Activated CD4-positive, alpha-beta T cell treated with anti-CD3 and anti-CD28 coated beads, Interleukin-2, amount 10 ng/mL, durations not matched to agents 24 days and 14 days (primary cell): ENCODE measurements at places on chromosomes 1 and 21. TPM values are rescaled to one million over a fixed set of nuclear protein-coding genes. Genes with fewer than 3 reads are reported as not detected.

DNA sequence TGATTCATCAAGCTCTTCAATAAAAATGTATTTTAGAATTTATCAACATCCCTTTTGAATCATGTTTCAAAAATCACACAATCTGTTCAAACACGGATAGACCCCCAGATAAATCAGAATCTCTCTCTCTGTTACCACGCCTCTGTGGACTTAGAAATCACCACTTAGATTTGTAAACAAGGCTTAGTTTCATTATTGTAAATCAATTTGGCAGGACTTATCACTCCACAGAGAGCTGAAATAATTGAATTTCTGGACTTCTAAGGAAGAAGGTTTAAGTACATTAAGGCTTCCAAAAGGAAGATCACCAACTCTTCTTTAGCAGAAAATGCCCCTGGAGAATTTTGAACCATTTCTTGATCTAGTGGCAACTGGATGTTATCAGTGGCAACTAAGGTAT lies 100.4 kb downstream of the APP start:
- peak overlapping the region; percentile 83 for H3K4me3 ChIP-seq
- no peak for DNase-seq
- H3K27ac ChIP-seq = no peak overlapping the region
- H3K36me3 ChIP-seq = no peaks in the 10 kb centered on the region

GRCh38 chr1:52852854-52853253 lies 10.3 kb downstream of the ZYG11A start:
- no peak overlapping the region for H3K4me3 ChIP-seq
- no peak overlapping the region for H3K27ac ChIP-seq
- no peaks in the 10 kb centered on the region for H3K36me3 ChIP-seq
- DNase-seq = no peak
- H3K4me1 ChIP-seq = no peaks in the 10 kb centered on the region

GRCh38 chr1:224747578-224747977 lies 131.5 kb downstream of the CNIH3 start:
- no peaks in the 10 kb centered on the region for H3K36me3 ChIP-seq
- H3K27me3 ChIP-seq = peaks cover 4% of the 10 kb centered on the region
- no peak overlapping the region for H3K27ac ChIP-seq
- no peak overlapping the region for H3K4me3 ChIP-seq
- no peak for DNase-seq
- peaks cover 15% of the 10 kb centered on the region for H3K4me1 ChIP-seq

DNA sequence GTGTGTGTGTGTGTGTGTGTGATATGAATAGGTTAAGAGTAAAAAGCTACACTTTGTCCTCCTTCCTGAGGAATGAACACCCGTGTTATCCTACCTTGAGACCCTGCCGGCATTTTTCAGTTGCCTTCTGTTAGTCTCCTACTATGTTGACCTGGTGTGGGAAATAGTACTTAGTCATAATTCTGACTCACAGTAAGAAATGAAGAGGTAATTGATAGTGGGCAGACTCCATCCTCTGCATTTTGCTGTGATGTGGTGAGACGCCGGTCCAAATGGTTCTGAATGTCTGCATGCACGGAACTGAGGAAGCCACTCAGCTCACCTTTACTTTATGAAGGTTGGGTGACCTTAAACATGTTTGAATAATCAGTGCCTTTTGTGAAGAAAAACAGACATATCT lies 12.6 kb downstream of the CD101 start:
- no peaks in the 10 kb centered on the region for H3K27me3 ChIP-seq
- no peak overlapping the region for H3K27ac ChIP-seq
- H3K4me3 ChIP-seq = peak overlapping the region; percentile 1
- no peaks in the 10 kb centered on the region for H3K36me3 ChIP-seq
- peaks cover 35% of the 10 kb centered on the region for H3K4me1 ChIP-seq
- no peak for DNase-seq

- H3K27me3 ChIP-seq = no peaks in the 10 kb centered on the region
- no peak overlapping the region for H3K27ac ChIP-seq
- no peak for DNase-seq
- no peak overlapping the region for H3K4me3 ChIP-seq
- H3K4me1 ChIP-seq = no peaks in the 10 kb centered on the region
- no peaks in the 10 kb centered on the region for H3K36me3 ChIP-seq
Measured at GRCh38 chr1:7108251-7108650, 323.0 kb downstream of the CAMTA1 start.

DNA sequence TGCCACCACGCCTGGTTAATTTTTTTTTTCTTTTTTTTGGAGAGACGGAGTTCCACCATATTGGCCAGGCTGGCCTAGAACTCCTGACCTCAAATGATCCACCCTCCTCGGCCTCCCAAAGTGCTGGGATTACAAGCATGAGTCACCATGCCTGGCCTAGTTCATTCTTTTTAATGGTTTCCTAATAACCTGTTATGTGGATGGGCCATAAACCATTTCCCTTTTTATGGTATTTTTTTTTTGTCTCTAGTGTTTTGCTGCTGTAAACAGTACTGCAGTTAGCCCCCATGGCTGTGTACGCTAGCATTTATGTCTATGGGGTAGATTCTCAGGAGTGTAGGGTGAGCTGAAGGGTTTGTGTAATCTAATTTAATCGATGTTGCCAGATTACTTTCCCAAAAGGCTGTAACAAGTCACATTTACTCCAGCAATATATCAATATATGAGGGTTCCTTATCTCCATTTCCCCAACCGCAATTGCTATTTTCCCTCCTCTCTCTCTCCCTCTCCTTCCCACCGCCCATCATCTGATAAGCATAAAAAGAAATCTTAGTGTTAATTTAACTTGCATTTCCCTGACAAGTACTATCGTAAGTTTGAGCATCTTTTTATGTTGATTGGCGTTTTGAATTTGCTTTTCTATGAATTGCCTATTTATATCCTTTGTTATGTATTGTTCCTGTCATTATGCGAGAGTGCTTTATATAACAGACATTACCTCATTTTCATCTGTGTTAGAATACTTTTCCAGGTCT lies 28.7 kb downstream of the RCSD1 start:
- H3K4me3 ChIP-seq = no peak overlapping the region
- H3K27me3 ChIP-seq = no peaks in the 10 kb centered on the region
- peak overlapping the region; percentile 32 for H3K27ac ChIP-seq
- H3K36me3 ChIP-seq = peaks cover 56% of the 10 kb centered on the region
- no peak for DNase-seq

- DNase-seq = no peak
- no peak overlapping the region for H3K27ac ChIP-seq
- no peak overlapping the region for H3K4me3 ChIP-seq
- no peaks in the 10 kb centered on the region for H3K36me3 ChIP-seq
Measured at GRCh38 chr1:218880484-218881060, 293.1 kb upstream of the LYPLAL1 start.

DNA sequence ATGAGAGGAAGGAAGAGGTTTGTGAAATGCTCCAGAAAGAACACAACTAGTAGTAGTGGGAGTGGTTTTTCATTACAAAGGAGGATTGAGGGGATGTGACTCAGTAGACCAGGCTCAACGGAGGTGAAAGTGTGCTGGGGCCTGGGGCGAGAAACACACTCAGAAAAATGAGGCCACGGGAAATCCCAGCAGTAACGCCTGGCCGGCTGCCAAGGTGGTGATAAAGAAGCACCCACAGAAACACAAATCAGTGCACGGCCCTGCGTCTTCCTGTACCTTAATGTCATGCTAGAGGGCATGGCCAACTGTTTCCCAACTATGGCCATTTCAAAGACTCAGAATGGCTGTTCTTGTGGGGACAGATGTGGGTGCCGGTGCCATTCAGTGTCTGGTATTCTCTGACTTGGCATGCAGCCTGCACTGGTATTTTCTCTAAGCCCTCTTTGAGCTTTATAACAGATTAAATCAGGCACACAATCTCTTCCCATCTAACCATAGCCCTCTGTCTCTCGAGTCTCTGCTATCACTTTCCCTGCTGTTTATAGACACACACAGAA lies 38.2 kb downstream of the URB2 start:
- DNase-seq = peak; percentile 80
- peaks cover 38% of the 10 kb centered on the region for H3K36me3 ChIP-seq
- no peak overlapping the region for H3K27ac ChIP-seq
- no peak overlapping the region for H3K4me3 ChIP-seq
- no peaks in the 10 kb centered on the region for H3K27me3 ChIP-seq

DNA sequence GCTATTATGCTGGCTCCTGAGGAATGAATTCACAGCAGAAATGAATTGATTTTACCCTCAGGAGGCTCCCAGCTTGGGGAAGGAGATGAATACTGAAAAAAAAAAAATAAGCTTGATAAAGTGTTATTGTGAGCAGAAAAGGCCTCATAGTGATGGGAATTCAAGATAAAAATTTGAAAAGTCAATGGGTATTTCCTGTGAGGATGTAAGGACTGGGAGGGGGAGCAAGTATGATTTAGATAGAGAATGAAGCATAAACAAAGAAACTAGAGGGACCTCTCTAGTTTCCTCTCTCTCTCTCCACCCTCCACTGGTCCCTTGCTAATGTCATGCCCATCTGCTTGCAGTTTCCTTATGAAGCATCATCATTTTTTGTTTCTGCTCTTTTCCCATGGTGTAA lies 439.0 kb upstream of the PLXNA2 start:
- no peak for DNase-seq
- no peak overlapping the region for H3K27ac ChIP-seq
- H3K27me3 ChIP-seq = peaks cover 2% of the 10 kb centered on the region
- no peaks in the 10 kb centered on the region for H3K36me3 ChIP-seq
- no peaks in the 10 kb centered on the region for H3K4me1 ChIP-seq

GRCh38 chr1:224631462-224632115 lies 15.5 kb downstream of the CNIH3 start:
- no peak overlapping the region for H3K27ac ChIP-seq
- H3K4me1 ChIP-seq = peaks cover 2% of the 10 kb centered on the region
- peaks cover 17% of the 10 kb centered on the region for H3K27me3 ChIP-seq
- H3K4me3 ChIP-seq = no peak overlapping the region

DNA sequence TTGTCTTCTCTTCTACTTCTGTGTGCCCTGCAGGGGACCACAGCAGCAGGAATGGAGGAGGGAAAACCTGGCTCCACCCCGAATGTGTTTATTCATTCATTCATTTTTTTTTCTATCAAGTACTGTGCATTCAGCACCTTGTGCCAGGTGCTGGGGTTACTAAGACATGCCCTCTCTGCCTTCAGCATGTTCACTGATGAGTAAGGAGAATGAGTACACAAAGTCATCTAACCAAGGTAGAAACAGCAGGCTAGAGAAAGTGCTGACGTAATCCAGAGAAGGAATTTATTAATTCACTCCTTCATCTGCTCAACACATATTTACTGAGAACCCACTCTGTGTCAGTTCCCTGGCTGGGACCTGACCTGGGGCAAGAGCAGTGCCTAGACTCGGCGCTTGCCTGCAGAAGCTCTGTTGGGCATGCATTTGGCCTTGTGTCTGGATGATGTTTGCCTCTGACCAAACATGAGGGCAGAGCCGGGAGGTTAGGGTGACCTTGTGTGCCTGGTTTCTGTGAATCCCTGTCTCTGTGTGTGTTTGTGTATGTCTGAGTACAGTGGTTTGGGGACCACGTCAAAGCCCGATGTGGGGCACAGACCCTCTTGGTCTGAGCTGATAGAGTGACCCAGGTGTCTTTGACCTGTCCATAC lies 3.3 kb upstream of the MYOG start:
- no peak overlapping the region for H3K4me3 ChIP-seq
- no peak overlapping the region for H3K27ac ChIP-seq
- H3K36me3 ChIP-seq = no peaks in the 10 kb centered on the region
- peaks cover 19% of the 10 kb centered on the region for H3K27me3 ChIP-seq

DNA sequence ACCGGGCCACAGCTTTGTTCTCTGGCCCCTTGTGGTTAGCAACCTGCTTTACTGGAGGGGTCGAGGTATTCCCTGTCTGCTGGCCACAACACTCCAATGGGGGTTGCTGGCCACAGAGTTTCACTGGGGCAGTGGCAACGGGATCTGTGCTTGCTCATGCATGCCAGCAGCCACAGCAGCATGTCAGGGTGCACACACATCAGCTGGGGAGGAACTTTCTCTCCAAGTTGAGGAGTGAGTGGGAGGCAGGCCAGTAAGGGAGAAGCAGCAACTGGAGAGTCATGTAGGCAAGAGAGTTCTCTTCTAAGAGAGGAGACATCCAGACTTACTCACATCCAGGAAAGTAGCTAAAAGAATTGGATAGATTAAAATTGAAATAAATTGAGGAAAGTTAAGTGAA lies 38.0 kb downstream of the SAMD13 start:
- peaks cover 6% of the 10 kb centered on the region for H3K27me3 ChIP-seq
- no peak overlapping the region for H3K27ac ChIP-seq
- DNase-seq = no peak

DNA sequence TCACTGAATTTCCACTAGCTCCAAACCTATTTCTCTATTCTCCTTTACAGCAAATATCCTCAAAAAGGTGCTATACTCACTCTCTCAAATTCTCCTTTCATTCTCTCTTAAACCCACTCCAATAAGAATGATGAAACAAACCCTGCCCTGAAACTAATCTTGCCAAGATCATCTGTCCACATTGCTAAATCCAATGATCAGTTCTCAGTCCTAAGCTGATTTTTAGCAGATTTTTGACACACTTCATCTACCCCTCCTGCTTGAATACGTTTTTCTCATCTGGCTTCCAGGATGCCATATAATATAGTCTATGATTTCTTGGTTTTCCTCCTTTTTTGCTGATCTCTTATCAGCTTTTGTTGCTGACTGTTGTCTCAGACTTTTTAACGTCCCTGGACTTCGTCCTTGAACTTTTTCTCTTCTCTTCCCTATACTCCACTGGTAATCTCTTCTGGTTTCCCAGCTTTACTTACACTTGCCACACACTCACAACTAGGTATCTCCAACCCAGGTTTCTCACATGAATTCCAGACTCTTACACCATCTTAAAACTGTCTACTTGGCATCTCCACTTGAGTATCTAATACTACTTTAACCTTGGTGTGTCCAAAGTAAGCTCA lies 35.3 kb downstream of the RERE start:
- no peak overlapping the region for H3K4me3 ChIP-seq
- no peak for DNase-seq
- no peaks in the 10 kb centered on the region for H3K27me3 ChIP-seq

- H3K4me1 ChIP-seq = peaks cover 72% of the 10 kb centered on the region
- no peaks in the 10 kb centered on the region for H3K27me3 ChIP-seq
- peaks cover 48% of the 10 kb centered on the region for H3K36me3 ChIP-seq
- H3K4me3 ChIP-seq = peak overlapping the region; percentile 100
- DNase-seq = no peak
Measured at GRCh38 chr1:12170263-12170671, 3.5 kb downstream of the TNFRSF1B start.

DNA sequence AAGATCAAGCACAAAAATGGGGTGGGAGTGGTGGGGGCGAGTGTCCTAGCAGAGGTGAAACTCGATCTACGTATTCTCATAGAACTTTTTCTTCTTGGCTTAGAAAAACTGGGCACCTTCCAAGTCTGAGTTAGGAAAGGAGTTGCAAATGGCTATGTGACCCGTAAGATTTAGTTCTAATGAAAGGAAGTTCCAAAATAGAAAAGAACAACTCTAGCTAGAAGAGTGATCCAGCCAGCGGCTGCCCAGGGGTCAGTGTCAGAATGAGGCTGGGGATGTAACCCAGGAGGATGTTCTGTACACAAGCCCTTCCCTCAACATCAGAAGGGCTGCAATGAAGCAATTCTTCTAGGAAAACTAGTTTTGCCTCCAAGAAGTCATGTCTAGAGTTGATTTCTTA lies 5.2 kb downstream of the MTARC1 start:
- H3K4me1 ChIP-seq = no peaks in the 10 kb centered on the region
- H3K27me3 ChIP-seq = peaks cover 29% of the 10 kb centered on the region
- no peak overlapping the region for H3K4me3 ChIP-seq
- no peaks in the 10 kb centered on the region for H3K36me3 ChIP-seq
- DNase-seq = no peak

GRCh38 chr21:41086569-41086968 lies 81.4 kb upstream of the BACE2 start:
- no peak overlapping the region for H3K4me3 ChIP-seq
- no peaks in the 10 kb centered on the region for H3K36me3 ChIP-seq
- no peaks in the 10 kb centered on the region for H3K4me1 ChIP-seq
- no peak overlapping the region for H3K27ac ChIP-seq

MYCL gene
- 0.42 and 0.57 TPM in 2 replicates for total RNA-seq

RPTN gene
- not detected in 2 replicates for total RNA-seq

GUCA2B gene
- total RNA-seq = not detected in 2 replicates

RIMS3 gene
- total RNA-seq = 2.0 and 2.4 TPM in 2 replicates

HCRTR1 gene
- total RNA-seq = not detected in 2 replicates

DNAJC28 gene
- 0.09 and 0.12 TPM in 2 replicates for total RNA-seq
